Mesothelial cell of epicardium (in vitro differentiated cells): ENCODE measurements at places on chromosomes 2 and 18.
A peak's percentile ranks its signal among the peaks of the same experiment; 100 is the strongest.

GRCh38 chr18:27312153-27312552, 127.0 kb upstream of the CHST9 start:
- no peak overlapping the region for H3K27ac ChIP-seq
- no peaks in the 10 kb centered on the region for H3K27me3 ChIP-seq
- H3K4me3 ChIP-seq, result no peak overlapping the region
- no peaks in the 10 kb centered on the region for H3K4me1 ChIP-seq
- no peak for DNase-seq

DNA sequence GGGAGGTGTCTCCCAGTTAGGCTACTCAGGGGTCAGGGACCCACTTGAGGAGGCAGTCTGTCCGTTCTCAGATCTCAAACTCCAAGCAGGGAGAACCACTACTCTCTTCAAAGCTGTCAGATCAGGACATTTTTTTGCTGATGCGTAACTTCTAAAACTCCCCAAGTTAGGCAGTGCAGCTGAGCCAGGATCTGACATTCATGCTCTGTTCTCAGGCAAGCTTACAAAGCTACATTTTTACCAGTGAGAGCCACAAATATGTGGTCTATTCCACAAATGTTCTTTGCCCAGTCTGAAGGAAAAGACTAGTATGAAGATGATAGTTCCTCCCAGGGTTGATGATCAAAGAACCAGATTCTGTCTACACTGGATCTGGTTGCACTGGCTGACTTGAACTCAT, 184.1 kb downstream of the MTCL1 start:
- peaks cover 12% of the 10 kb centered on the region for H3K36me3 ChIP-seq
- peak overlapping the region; percentile 39 for H3K27ac ChIP-seq
- H3K4me1 ChIP-seq, result peaks cover 15% of the 10 kb centered on the region
- H3K27me3 ChIP-seq, result no peaks in the 10 kb centered on the region

GRCh38 chr2:62856228-62857040, 150.9 kb downstream of the EHBP1 start:
- DNase-seq, result no peak
- H3K4me3 ChIP-seq, result no peak overlapping the region
- H3K4me1 ChIP-seq, result no peaks in the 10 kb centered on the region
- no peak overlapping the region for H3K27ac ChIP-seq
- H3K27me3 ChIP-seq, result no peaks in the 10 kb centered on the region
- peaks cover 24% of the 10 kb centered on the region for H3K36me3 ChIP-seq

GRCh38 chr2:12762976-12763375, 46.2 kb downstream of the TRIB2 start:
- peaks cover 13% of the 10 kb centered on the region for H3K27me3 ChIP-seq
- H3K27ac ChIP-seq, result no peak overlapping the region
- no peak for DNase-seq
- H3K36me3 ChIP-seq, result no peaks in the 10 kb centered on the region
- H3K4me1 ChIP-seq, result no peaks in the 10 kb centered on the region
- H3K4me3 ChIP-seq, result no peak overlapping the region
